Stromal cell of bone marrow (primary cell): ENCODE measurements at places on chromosomes 5 and 9.
A peak's percentile ranks its signal among the peaks of the same experiment; 100 is the strongest.

- no peak for DNase-seq
Measured at GRCh38 chr5:96427824-96428223, 5.2 kb downstream of the PCSK1 start.

GRCh38 chr5:168972731-168973130, 328.2 kb downstream of the SLIT3 start:
- no peak for DNase-seq

DNA sequence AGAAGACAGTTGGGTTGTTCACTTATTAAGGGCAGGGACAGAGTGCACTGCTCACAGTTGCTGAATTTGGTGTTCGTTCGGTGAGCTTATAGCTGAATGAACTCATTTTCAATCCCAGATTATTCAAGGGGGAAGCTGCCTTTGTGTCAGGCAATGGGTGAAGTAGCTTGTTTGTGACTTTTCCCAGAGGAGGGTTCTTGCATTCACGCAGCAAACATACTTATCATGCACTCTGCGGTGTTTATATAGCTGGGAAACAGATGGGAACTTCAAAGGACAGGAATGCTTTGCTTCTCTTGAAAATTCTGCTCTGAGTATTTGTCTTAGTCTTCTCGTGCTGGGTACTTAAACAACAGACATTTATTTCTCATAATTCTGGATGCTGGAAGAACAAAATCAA, 64.7 kb upstream of the ABCA1 start:
- DNase-seq, result no peak

GRCh38 chr5:76714751-76715485, 1.0 kb upstream of the F2R start:
- DNase-seq, result no peak

GRCh38 chr5:81632679-81633078, 118.2 kb downstream of the SSBP2 start:
- no peak for DNase-seq

DNA sequence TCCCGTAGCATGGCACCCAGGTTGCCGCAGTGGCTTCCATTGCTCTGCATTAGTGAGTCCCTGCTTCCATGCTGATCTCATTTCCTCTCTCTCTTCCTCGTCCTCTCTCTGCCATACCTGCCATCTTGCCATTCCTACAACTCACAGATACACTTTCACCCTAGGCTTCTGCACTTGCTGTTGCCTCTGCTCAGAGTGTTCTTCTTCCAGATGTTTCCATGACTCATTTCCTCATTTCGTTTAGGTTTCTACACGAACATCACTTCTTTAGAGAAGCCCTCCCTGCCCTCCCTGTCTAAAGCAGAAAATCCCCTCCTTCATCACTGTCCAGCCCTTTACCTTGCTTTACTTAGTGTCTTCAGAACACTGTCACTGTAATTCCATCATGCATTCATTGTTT, 115.2 kb upstream of the WWC1 start:
- no peak for DNase-seq

DNA sequence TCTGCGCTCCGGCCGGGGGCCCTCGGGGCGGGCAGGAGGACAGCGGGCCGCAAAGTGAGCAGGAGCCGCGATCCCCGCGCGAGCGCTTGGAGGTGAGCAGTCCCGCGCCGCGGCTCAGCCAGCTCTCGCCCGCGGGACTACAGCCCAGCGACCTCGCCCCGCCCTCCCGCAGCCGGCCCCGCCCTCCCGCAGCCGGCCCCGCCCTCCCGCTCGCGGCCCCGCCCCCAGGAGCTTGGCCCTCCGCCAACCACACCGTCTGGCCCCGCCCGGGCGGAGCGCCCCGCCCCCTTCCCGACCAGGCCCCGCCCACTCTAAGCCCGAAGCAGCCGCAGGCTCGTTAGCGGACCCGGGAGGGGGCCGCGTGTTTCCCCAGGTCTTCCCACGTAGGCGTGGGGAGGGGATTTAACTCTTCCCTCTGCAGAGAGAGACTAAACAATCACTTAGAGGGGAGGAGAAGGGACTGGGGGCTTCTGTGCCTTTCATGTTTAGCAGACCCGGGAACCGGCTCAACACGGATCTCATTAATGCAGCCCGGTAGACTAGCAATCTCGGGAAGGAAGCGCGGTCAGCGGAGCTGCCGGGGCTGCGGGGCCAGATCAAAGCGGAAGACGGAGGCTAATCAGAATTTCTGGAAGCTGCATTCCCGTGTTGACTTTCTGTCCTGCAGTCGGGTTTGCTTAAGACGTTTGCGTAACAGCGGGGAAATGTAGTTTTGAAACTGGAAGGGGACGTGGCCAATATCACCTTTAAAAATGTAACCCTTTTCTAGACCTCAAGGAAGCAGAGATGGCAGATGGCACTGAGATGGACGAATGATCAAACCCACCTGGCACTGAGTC, at the start of gene MYO10:
Gene MYO10, minus strand, starts transcription at position 139 of the 839 bp plus-strand sequence. CDS start 480 bp downstream, outside the sequence.
- peak; percentile 28 for DNase-seq

DNA sequence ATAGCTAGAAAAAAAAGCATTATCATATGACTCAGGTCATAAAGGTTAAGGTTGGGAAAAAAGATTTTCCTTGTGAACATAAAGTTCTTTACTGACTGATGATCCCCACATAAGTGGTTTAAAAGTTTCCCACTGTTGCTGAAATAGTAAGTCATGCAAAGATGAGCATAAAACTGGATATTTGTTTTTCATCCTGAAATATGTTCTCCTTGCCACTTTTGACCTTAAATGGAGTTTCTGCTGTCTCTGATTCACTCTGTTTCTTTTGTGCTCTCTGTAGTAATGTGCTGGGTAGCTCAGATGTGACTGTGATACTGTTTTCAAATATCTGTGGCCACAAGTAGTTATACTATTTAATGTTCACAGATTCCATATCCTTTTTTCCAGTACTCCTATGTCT, 162.5 kb upstream of the GAS1 start:
- peak; percentile 66 for DNase-seq

- DNase-seq, result peak; percentile 80
Measured at GRCh38 chr5:169121630-169122420, 179.1 kb downstream of the SLIT3 start.

- DNase-seq, result peak; percentile 53
Measured at GRCh38 chr5:17157916-17158529, 59.4 kb upstream of the BASP1 start.

DNA sequence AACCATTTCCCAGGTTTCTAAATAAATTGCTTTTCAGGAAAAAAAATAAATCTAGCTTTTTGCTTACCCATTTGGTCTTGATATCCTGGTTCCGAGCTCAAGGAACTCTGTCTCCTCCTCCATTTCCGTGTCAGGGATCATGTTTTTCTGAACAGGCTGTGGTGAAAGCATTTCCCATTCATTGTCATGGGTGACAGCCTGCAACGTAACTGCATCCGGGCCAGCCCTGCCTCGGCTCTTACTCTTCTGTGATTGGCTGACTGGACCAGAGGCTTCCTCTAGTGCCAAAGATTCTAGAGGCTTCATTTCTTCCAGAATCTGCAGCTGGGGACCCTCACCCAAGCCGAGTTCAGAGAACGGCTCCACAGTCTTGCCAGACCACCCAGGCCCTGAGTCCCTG, 61.0 kb upstream of the PCA3 start:
- no peak for DNase-seq

DNA sequence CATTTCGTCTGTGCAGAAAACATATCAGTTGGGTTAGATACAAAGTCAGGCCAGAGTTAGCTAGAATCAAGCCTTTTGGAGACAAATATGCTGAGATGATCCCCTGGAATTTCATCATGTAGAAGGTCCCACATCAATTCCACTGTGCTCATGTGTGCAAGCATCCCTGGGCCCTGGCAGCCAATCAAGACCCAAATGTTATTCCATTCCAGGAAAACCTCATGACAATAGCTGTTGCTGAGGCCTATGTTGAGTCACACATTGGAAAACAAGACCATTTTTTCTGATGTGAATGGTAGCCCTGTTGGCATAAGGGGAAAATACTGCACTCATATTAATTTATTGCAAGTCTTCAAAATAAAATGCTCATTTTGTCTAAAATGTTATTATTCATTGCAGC, 11.5 kb downstream of the SPOCK1 start:
- peak; percentile 89 for DNase-seq

DNA sequence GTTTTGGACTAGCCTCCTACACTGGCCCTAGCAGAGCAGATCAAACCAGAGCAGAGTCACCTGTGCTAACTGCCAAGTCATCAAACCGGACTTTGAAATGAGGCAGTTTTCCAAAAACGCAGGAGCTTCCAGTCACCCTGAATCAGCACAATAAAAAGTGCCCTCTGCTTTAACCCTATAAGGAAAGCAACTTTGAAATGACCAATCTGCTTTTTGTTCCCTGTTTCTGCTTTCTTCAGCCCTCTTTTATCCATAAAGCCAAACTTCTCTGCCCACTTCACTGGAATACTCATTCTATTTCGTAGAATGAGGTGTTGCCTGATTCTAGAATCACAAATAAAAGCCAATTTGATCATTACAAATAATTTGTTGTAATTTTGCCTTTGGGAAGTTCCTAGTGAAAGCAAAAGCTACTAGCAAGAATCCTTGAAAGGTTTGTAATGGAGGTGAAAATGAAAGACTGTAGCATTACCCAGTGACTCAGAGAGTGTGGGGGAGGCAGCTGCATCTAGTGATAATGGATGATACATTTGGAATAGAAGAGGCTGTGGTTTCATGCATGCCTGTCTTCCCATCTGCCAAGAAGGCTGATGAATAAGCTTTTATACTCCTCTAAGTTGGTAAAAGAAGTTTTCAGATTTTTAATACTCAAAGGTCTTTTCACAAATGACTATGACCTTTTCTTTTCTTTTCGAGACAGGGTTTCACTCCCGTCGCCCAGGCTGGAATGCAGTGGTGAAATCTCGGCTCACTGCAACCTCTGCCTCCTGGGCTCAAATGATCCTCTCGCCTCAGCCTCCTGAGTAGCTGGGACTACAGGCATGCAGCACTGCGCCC, 14.9 kb downstream of the SPAAR start:
- peak; percentile 93 for DNase-seq

DNA sequence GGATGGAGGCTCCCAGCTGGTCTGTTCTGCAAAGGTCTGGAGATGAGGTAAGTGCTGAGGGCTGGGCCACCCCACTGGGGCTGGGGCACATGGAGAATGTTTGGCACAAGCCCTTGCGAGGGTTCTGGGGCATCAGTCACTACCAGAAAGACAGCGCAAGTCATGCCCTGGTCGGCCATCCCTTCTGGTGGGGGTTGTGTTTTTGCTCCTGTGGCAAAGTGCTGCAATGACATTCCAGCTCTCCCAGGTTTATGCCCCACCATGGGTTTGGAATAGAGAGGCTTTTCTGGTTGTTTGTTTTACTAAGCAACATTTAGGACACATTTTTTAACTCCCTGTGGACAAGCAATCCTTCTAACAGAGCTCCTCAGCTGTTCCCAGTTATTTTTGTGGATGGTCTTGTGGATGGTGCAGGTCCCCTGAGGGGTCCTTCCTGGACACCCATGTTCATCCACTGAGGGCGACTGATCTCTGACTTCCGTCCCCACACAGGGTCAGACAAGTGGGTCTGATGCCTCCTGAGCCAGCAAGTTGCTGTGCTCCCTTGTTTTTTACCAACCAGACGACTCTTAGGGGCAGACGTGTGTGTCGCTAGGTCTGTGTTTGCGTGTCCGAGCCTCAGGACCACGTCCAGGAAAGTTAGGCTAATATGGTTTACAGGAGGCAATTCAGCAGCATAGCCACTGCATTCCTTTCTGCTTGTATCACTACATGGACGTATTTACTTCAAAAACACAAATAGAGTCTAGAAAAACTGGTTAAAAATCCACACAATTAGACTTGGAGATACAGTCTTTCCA, 64.9 kb upstream of the ECM2 start:
- DNase-seq, result no peak

DNA sequence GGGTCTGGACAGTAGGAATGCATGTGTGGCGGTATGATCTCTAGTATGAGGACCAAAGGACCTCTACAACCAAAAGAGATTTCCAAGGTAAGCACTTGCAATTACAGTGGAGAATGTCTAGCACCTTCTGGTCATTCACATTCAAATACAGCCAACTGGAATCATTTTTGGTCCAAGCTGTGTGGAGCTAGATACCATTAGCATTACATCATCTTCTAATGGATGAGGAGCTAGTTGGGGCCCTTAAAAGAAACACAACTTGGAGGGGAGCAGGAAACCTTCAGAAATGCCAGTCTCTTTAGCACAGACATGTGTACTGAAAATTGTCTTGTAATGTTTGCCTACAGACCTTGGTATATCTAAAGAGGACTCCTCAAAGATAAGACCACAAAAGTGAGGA, 244.7 kb downstream of the BNC2 start:
- no peak for DNase-seq

- no peak for DNase-seq
Measured at GRCh38 chr9:110809038-110809595, 140.5 kb downstream of the MUSK start.
